ENCODE measurements at places on chromosomes 6 and 20.
A peak's percentile ranks its signal among the peaks of the same experiment; 100 is the strongest.

GRCh38 chr20:46544576-46544975 lies 5.9 kb downstream of the OCSTAMP start:
- no peak for DNase-seq

GRCh38 chr6:123715006-123715863 lies 78.5 kb upstream of the TRDN start:
- peak; percentile 11 for DNase-seq

- no peak for DNase-seq
Observed at GRCh38 chr6:17907406-17908229, 79.8 kb downstream of the KIF13A start.

GRCh38 chr6:111972745-111973117 lies 81.2 kb upstream of the CCN6 start:
- DNase-seq = no peak

- no peak for DNase-seq
Observed at GRCh38 chr20:13436530-13436929, 202.2 kb downstream of the TASP1 start.

- DNase-seq = peak; percentile 82
Observed at GRCh38 chr6:32668226-32668747, 1.8 kb upstream of the HLA-DQB1 start.

DNA sequence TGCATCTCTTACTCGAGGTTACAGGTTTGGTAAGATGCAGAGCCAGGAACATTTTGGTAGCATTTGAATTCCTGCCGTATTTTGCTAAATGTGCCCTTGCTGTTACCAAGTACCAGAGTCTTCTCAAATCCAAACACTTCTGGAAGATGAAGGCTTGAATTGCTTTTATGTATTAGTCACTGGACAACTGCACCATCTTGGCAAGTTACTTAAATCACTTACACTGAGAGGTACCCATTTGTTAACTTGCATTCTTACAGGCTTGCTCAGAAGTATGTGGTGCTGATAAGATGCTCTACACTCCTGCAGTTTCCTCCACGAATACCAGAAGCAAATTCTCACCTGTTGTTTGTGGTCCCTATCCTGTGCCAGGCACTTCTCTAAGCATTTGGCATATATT lies 12.7 kb downstream of the IL22RA2 start:
- DNase-seq = no peak

DNA sequence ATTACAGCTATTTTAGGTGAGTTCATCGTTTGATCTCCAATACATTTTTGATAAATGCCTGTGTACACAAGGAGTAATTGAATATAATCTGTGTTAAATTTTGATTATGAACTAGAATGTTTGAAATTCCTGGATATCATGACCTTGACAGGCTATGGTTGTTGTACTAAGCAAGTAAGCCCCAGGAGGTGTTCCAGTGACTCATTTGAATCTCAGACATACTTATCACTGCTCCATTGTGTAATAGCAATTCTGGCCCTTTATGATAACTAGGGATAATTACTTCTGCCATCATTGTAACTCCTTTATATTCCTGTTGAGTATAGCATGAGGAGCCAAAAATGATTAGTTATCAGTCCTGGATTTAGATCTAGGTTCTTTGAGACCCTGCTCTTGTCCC lies 1424.6 kb upstream of the ADGRB3 start:
- no peak for DNase-seq

- DNase-seq = no peak
Observed at GRCh38 chr20:58875111-58875510, 22.6 kb downstream of the GNAS start.

- no peak for DNase-seq
Observed at GRCh38 chr6:168563656-168564055, 122.7 kb downstream of the SMOC2 start.

GRCh38 chr20:41701588-41702348 lies 83.6 kb upstream of the CHD6 start:
- DNase-seq = no peak

GRCh38 chr6:41705311-41705995 lies 30.0 kb downstream of the TFEB start:
- no peak for DNase-seq

DNA sequence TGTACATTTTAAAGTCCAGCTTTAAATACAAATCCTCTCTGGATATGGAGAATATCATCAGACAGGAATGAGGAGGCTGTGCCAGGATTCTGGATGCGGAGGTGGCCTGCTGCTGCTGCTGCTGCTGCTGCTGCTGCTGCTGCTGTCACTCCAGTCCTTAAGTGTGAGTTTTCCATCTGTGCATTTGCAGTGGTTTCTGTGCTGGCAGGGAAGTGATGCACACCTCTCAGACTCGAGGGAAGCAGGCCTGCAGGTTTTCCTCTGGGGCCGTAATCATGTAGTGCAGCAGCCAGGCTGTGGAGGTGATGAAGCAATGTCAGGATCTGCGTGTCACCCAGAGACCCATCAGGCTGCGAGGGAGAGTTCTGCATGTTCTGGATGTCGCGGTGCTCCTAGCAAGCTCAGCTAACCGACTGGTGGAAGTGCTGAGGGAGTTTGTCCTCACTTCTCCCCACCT lies 32.0 kb downstream of the CFAP61 start:
- no peak for DNase-seq

GRCh38 chr6:156154896-156155295 lies 622.3 kb upstream of the ARID1B start:
- no peak for DNase-seq

- DNase-seq = no peak
Observed at GRCh38 chr20:20699917-20700316, 12.5 kb downstream of the RALGAPA2 start.

- no peak for DNase-seq
Observed at GRCh38 chr6:34350137-34350933, 42.1 kb downstream of the NUDT3 start.

- no peak for DNase-seq
Observed at GRCh38 chr6:154731296-154732218, 1.7 kb upstream of the SCAF8 start.

DNA sequence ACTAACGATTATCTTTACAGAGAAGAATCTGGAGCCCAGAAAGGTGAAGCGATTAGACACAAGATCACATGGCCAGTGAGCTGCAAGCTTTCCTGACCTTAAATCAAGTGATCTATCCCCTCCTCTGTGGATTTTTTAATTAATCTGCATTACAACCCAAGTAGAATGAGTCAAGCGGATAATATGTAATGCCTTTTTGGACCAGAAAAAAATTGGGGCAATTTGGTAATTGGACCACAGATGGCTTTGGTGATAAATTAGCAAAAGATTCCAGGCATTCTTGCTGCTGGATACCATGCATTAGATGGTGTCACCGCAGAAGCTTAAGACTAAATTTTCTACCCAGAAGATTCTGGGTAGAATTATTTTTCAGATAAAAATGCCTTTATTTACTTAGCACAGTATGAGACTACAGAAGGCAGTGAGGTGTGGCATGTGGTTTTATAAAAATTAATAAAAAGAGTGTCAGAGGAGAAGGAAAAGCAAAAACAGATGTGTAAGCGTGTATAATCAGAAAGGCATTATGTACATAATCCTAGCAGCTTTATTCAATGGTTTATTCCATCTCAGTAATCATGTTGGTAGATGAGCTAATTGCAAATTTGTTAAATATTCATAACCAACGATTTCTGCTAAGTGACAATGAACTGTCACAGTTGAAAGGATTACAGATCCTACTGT lies 53.9 kb upstream of the PCSK2 start:
- no peak for DNase-seq

DNA sequence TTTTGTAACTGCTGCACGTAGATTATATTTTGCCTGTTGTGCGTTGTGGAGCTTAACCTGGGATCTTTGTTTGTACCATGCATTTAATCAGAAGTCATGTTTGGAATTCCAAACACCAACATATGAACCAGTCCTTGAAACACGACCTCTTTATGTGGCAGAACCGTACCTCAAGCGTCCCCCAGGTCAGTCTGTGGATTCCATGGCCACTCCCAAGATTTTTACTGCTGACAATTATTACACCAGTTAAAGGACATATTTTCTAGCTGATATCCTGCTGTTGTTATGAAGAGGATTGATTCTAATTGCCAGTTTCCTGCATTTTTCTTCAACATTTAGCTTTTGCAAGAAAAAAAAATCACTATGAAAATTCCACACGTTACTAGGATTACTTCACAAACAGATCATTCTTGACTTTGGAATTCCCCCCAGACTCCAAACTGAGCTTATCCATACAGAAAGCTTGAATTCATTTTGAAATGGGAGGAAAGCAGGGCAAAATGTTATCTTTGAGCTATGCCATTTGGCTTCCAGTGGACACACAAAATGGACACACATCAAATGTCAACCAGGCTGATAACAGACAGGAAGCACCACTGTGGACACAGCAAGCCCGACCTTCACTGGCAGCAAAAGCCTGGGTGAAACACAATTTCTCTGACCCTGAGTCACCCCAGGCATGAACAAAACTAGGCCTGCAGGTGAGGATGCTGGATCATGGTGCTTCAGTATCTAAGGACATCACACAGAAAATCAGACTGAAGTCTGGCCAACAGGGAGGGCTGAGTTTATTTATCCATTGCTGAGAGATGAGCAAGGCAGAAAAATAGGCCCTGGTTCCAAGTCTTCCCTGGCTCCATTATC lies 542.9 kb upstream of the JAG1 start:
- DNase-seq = no peak

GRCh38 chr20:29306390-29307072 lies 1950.9 kb upstream of the DEFB115 start:
- DNase-seq = no peak

DNA sequence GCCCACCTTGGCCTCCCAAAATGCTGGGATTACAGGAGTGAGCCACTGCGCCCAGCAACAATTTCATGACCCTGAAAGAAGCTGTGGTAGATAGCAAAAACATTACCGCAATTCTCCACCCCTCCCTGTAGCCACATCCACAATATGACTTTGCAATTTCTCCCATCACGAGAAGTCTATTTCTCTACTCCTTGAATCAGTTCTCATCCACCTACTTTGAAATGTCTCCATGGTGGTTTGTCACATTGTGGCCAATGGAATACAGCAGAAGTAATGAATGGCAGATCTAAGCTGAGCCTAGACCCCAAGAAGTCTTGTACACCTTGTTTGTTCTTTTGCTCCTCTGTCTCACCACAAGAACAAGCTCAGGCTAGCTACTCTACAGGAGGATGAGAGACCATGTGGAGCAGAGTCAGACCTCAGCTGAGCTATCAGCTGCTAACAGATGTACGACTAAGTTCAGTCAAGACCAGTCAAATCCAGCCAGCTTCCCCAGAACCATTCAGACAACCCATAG lies 6.3 kb downstream of the OXT start:
- peak; percentile 8 for DNase-seq

DNA sequence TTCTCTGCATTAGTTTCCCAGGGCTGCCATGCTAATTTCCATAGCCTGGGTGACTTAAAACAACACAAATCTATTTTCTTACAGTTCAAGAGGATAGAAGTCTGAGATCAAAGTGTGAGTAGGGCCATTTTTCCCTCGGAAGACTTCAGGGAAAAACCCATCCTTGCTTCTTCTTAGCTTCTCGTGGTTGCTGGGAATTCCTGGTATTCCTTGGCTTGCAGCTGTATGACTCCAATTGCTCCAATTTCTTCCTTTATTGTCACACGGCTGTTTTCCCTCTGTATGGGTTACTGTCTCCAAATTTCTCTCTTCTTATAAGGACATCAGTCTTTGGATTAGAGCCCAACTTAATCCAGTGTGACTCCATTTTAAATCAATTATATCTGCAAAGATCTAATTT lies 128.4 kb upstream of the JAG1 start:
- no peak for DNase-seq

DNA sequence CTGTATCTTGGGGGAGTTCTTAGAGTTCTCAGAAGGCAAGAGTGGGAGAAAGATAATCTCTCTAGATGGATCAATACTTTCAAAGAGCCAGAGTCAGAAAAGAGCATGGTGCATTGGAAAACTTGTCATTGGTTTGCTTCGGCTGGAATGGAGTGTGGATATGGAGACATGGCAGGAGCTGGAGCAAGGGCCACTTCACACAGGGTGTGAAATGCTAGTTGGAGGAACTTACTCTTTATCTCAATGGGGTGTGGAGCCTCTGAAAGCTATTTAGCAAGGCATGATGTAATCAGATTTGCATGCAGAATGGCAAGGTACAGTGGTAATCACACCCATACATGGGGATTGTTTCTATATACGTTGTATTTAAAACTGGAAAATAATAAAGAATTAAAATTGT lies 31.5 kb upstream of the PAQR8 start:
- no peak for DNase-seq

DNA sequence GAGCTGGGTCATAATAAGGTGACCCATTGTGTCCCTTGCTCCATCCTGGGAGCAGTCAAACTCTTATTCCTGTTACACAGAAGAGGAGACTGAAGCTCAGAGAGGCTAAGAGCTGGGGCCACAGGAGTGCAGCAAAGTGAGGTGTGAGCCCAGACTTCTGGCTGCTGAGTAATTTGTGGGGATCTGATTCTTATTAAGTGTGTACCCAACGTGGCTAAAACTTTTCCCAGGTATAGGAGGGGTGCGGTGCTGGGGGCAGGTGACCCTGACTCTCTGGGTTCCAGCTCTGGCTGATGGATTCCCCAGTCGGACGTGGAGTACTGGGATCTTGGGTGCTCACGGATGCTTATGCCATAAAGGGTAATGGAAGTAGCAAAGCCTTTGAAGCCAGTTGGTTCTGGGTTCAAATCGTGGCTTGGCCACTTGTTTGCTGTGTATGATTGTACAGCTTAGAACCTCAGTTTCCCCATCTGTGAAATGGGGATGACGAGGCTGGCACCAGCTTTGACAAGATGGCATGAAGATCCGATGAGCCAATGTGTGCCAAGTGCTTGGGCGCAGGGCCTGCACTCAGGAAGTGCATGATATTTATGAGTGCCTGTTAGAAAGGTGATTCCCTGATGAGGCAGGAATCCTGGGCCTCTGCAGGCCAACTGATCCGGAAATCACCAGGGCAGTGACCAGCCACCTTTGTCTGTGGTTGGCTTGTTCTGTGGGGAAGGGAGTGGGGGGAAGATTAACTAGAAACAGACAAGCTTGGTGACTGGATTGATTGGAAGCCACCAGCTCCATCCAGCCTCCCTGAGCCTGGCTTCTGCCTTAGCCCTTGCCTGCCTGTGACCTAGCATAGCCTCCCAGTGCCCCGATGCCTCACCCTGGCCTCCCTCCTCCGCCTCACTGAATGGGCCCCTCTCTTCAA lies 6.0 kb downstream of the SRC start:
- DNase-seq = no peak

GRCh38 chr6:2866171-2866846 lies 24.6 kb upstream of the SERPINB1 start:
- DNase-seq = peak; percentile 61

DNA sequence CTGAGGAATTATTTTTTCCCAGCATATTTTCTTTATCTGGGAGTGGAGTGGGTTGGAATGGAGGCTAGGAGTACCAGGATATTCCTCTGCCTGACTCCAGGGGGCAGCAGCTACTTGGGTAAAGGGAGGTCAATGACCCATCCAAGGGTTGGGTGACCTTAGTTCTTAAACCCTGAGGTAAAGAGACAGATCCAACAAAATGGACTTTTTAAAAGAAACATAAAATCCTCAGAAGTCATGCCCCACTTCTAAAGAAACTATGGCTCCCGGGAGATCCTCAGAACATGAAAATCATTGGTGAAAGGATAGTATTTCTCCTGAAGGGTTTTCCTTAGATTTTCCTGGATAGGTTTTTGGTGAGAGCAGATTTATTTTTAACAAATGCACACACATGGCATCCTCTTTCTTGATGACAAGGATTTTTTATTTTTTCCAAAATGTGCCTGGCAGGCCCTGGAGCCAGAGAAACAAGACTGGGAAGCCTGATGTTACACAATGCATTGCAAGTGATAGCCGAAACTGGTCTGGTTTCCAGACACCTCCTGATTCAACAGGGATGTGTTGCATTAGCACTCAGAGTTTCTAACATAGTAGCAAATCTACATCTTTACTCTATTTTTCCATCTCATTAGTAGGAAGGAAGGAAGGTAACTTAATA lies 240.9 kb upstream of the BTBD3 start:
- DNase-seq = peak; percentile 51

- DNase-seq = no peak
Observed at GRCh38 chr6:34514593-34515472, 41.3 kb downstream of the SPDEF start.
